ENCODE measurements at places on chromosomes 7 and 10.

GRCh38 chr7:74526780-74527179 is 73.1 kb downstream of the GTF2IRD1 start:
- no peak for DNase-seq

DNA sequence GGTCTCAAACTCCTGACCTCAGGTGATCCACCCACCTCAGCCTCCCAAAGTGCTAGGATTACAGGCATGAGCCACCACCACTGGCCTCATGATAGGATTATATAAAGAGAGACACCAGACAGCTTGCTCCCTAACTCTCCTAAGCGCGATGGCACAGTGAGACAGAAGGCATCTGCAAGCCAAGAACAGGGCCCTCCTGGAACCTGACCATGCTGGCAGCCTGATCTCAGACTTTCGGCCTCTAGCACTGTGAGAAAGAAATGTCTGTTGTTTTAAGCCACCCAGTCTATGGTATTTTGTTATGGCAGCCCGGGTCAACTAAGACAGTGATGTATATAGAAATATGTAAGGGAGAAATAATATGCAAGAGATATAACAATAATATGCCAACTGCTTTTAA is 51.2 kb downstream of the SRPK2 start:
- DNase-seq: no peak

GRCh38 chr10:104807581-104808310 is 166.7 kb downstream of the SORCS3 start:
- DNase-seq: no peak

DNA sequence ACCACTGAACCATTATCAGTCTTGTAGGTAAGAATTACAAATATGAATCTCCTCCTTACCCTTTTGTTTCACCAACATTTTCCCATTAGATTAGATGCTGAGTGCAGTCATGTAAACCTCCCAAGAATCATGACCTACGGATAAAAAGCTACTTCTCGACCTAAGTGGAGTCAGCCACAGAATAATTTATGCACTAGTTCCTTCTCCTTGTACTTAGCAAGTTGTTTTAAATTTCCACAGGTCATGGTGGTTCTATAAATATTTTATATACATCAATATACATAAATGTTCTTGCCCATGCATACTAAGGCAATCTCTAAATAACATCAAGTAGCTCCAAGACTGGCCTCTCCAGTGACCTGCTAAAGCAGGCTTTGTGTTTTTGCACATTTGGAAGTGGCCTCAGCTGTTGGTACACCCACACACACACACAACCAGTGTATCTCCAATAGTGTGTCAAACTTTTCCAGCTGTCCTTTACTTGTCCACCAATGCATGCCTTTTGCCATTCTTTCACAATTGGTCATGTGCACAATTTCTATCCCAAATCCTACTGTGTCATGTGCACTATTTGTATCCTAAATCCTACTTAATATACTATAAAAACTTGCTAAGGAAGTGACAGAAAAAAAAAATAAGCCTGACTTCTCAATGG is 21.5 kb downstream of the LMOD2 start:
- no peak for DNase-seq

- peak; percentile 76 for DNase-seq
Measured at GRCh38 chr10:28291881-28292297, 11.0 kb downstream of the MPP7 start.

- DNase-seq: no peak
Measured at GRCh38 chr7:121796381-121796780, 76.6 kb upstream of the PTPRZ1 start.

DNA sequence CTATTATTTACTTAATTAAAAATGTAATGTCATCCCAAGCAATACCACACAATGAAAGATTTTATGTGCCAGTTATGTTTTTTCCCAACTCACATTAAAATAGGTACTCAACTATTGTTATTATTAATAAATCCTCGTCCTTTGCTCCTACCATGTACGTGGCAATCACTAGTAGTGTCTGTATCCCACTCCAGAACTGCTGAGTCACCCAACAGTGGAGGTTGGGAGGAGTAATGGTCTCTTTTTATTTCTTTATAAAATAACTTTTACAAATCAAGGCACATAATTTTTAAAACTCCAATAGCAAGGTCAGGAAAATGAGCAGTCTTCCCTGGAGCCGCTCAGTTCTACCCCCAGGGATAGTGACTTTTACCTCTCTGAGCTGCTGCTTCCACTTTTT is 273.5 kb upstream of the PLPP4 start:
- no peak for DNase-seq

- DNase-seq: no peak
Measured at GRCh38 chr7:405489-406211, 114.0 kb downstream of the PDGFA start.

DNA sequence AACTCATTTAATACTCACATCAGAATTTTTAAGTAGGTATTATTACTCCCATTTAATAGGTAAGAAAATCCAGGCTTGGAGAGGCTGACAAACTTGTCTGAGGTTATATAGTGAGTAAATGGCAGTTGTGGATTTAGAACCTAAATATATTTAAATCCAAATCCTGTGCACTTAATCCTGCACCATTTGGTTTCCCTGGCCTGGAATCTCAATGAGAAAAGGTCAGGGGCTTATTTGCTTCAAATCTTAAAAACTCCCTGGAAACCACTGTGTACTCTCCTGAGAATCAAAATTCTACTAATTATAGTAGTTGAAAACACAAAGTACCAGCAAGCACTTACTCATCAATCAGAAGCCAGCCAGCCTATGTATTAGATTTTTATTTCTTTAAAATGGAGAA is 97.7 kb downstream of the DNMBP start:
- DNase-seq: no peak

DNA sequence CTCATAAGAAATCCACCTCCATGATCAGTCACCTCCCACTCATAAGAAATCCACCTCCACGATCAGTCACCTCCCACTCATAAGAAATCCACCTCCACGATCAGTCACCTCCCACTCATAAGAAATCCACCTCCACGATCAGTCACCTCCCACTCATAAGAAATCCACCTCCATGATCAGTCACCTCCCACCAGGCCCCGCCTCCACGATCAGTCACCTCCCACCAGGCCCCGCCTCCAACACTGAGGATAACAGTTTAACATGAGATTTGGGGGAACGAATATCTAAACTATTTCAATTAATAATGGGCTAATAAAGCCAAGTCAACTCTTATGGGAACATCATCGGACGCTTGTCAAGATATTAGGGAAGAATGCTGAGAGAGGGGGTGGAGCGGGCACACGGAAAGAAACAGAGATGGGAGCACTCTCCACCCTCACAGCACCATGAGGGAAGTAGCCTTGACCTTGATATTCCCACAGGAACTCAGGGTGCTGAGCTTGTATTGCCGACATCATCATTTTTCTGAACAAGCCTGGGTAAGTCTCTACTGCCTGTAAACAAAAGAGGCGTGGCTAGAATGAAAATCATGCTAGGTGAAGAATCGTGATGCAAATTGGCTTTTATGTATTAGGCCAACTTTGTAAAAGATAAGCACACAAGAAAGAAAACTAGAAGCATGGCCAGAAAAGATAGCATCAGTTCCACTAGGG is 303.5 kb upstream of the KLF6 start:
- DNase-seq: no peak

GRCh38 chr10:93150990-93151547 is 77.4 kb downstream of the CYP26A1 start:
- DNase-seq: no peak

DNA sequence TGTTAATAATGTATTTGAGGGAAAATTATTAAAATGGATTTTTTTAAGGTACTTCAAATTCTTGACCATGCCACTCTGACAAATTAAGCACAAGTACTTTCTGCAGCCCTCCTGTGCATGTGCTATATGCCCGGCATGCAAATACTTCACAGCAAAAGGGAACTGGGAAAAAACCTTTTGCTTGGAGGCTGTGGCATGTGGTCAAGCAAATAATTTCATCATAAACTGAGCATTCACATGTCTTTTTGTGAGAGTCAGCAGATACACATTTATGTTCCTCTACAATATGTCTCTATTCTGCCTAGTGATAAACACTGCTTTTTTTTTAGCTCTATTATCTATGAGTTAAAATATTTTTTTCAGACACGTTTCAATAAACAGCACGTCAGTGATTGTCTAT is 53.7 kb upstream of the SEMA3A start:
- no peak for DNase-seq

DNA sequence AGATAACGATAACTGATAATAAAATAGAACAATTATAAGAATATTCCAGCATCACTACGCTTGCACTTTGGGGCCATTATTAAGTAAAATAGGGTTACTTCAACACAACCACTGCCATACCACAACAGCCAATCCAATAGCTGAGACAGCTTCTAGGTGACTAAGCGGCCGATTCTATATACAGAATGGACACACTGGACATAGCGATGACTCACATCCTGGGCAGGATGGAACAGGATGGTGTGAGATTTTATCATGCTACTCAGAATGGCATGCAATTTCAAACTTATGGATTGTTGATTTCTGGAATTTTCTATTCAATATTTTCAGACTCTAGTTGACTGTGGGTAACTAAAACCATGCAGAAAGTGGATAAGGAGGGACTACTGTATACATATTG is 920.9 kb downstream of the LRMDA start:
- peak; percentile 98 for DNase-seq

Data from HCEC 1CT (cell line).